ENCODE measurements at places on chromosomes 2 and 18. TPM values are rescaled to one million over a fixed set of nuclear protein-coding genes. Genes with fewer than 3 reads are reported as not detected.

The ASB18 gene
- not detected for total RNA-seq

The GRB14 gene
- 7.8 TPM for total RNA-seq

The DUSP11 gene
- 8.1 TPM for total RNA-seq

The CD8B2 gene
- total RNA-seq: 0.03 TPM

The TMEM37 gene
- total RNA-seq: 5.2 TPM
